GF-D8 (cell line): ENCODE measurements at places on chromosomes 1 and 21.

GRCh38 chr1:193321242-193321840 is 134.9 kb upstream of the B3GALT2 start:
- no peak for DNase-seq

DNA sequence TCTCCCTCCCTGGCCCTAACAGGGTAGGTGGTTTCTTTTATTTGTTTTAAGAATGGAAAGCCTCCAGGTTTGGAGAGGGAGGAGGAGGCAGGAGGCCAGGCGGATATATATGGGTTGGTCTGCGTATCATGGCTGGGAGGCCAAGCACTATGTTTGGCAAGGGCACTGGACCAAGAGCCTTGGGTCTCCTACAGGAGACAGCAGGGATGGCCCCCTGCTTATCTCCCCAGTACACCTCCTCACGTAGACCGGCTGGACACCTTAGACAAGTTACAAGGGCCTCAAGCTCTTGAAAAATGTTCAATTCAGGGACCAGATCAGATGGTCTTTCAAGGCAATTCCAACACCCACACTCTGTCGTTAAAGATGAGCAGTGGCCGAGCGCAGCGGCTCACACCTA is 10.9 kb downstream of the SLC41A1 start:
- DNase-seq = no peak

GRCh38 chr1:173210283-173210682 is 3.2 kb upstream of the TNFSF4 start:
- no peak for DNase-seq

DNA sequence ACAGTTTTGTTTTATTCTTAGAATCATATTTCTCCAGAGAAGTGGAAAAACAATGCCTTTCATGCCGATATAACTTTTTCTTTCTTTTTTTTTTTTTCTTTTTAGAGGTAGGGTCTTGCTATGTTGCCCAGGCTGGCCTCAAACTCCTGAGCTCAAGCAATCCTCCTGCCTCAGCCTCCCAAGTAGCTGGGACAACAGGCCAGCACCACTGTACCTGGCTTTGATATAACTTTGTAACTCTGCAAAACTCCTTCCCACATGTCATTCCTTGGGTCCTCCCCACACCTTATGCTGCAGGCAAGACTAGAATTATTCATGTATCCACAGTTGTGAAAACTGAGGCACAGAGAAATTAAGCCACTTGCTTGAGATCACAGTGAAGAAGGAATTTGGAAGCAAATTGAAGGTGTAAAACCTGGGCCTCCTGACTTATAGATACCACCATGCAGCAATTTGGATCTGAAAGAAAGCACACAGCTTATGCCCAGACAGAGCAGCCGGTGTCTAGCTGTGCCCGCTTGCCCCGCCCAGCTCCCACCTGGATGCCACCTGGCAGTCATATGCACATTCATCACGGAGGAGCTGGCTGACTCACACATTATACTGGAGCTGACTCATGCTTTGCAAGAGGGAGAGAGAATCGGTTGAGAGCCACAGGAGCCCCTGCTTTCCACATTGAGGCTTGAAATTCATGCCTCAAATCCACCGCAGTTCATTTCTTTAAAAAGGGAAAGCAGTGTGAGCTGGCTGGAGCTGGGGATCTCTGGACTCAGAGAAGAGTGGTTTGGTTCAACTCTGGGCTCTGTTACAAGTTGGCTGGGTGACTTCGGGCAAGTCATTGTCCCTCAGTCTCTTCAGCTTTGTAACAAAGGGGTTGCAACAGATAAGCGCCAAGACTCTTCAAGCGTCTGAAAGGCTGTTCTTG is 8.3 kb upstream of the SLC2A1 start:
- no peak for DNase-seq

- DNase-seq = no peak
Measured at GRCh38 chr1:192171123-192171522, 12.9 kb downstream of the RGS18 start.

- DNase-seq = no peak
Measured at GRCh38 chr1:5780324-5780716, 211.9 kb downstream of the NPHP4 start.

DNA sequence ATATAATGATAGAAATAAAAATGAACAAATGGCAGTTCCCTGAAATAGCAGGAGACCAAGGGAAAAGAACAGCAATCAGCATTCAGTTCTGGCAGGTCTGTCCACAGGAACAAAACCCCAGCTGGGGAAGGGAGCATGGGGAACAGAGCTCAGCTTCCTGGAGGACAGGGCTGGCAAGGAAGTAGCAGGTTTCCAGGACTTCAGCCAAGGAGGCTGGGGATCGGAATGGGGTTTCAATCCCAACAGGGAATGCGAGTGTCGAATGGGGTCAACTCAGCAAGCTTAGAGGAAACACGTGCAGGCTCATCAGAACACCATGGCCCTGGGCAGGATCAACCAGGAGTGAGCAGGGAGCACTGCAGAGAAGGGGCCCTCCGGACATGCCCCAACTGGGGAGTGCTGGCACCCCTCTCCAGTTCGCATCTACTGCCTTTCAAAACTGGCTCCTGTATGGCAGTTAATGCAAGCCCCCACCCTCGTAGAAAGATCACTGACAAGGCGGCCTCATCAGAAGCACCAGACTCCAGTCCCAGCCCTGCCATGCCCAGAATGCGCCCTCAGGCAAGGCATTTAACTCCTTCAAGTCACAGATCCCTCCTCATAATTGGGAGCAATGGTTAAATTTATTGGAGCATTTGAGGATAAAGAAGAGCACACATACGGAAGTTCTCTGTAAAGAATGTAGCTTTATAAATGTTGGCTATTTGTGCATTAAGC is 72.4 kb downstream of the SEC16B start:
- no peak for DNase-seq

DNA sequence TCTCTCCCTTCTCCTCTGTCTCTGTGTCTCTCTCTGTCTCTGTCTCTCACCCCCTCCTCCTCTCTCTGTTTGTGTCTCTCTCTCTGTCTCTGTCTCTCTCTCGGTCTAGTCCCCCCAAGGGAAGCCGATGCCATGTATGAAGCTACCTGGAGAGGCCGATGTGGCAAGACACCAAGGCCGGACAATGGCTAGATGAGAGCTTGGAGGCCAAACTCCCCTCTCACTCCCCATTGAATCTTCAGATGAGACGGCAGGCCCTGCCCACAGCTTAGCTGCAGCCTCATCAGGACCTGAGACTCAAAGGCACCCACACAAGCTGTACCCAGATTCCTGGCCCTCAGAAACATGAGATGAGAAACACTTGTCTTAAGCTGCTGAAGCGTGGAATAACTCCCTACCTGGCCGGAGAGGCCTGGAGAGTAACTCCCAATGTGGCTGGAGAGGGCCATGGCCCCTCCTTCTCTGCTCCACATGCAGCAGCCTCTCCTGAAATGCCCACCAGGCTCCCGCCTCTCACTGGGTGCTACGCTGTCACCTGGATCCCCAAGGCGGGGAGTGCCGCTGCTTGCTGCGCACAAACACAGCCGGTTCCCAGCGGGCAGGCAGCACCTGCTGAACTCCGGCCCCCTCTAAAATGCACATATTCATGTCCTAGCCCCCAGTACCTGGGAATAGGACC is 7.8 kb upstream of the ACTRT2 start:
- DNase-seq = no peak

GRCh38 chr1:117336088-117336817 is 31.0 kb upstream of the MAN1A2 start:
- DNase-seq = no peak

DNA sequence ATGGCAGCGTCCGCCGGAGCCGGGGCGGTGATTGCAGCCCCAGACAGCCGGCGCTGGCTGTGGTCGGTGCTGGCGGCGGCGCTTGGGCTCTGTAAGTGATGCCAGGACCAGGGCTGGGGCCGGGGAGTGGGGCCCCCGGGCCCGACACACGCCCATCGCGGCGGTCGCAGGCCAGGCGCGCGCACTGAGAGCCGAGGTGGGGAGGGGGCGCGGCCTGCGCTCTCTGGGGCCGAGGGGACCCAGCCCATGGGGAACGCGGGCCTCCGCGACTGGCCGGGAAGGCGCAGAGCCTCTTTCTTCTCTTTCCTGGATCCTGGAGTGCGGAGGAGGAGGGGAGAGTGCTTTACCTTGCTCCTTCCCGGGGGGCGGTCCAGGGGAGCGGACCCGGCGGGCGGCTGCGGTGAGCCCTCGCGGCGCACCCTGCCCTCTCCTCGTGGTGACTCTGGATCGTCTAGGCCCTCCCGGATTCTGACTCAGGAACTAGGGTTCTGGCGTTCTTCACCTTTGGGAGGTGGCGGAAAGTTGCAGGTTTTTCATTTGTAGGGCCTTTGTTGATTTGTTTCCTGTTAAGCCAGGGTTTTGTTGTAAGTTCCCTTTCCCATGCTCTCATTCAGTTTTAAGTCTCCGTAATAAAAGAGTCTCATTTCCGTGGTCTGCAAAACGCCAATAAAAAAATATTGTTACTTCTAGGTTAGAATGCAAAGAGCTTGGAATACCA is 529 bp downstream of the MPZL1 start:
- DNase-seq = no peak

GRCh38 chr1:55329091-55329490 is 113.9 kb upstream of the USP24 start:
- DNase-seq = no peak

GRCh38 chr1:165116732-165117131 is 239.8 kb downstream of the LMX1A start:
- no peak for DNase-seq

- peak; percentile 69 for DNase-seq
Measured at GRCh38 chr1:53326598-53327181, 1.2 kb downstream of the LRP8 start.

DNA sequence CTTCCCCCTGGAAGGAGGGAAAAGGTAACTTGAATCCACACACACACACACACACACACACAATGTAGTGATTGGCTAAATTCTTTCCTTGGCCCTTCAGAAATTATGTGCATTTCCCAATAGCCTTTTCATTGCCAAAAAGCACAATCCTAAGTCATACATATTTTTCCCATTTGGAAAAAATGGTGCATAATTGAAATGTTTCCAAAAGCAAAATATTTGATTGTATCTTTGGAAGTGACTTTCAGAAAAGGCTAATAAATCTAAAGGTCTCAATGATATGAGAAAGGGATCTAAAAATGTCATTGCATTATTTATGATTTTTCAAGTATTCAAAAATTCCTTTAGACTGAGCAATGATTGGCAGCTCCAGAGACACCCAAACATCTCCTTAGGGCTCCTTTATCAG is 43.5 kb upstream of the NEK7 start:
- no peak for DNase-seq

- DNase-seq = no peak
Measured at GRCh38 chr1:36884801-36885200, 149.5 kb downstream of the GRIK3 start.

- DNase-seq = no peak
Measured at GRCh38 chr1:198923993-198924392, 285.2 kb downstream of the PTPRC start.

- DNase-seq = no peak
Measured at GRCh38 chr1:56535939-56536338, 43.4 kb downstream of the PLPP3 start.

GRCh38 chr1:43452789-43453441 is 816 bp downstream of the HYI start:
- DNase-seq = no peak

DNA sequence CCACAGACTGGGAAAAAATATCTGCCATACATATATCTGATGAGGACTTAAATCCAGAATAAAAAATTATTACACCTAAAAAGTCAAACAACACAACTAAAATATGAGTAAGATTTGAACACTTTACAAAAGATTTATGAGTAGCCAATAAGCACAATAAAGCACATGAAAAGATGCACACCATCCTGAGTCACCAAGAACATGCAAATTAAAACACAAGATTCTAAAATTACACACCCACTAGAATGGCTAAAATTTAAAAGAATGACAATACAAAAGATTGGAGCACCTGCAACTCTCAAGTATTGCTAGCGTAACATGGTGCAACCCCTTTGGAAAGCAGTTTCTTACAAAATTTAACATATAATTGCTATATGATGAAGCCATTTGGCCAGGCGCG is 30.9 kb downstream of the DENND2C start:
- DNase-seq = no peak

- DNase-seq = no peak
Measured at GRCh38 chr21:44537930-44538911, 1.8 kb downstream of the KRTAP10-1 start.

GRCh38 chr1:89802051-89802450 is 18.8 kb upstream of the LRRC8D start:
- DNase-seq = no peak

DNA sequence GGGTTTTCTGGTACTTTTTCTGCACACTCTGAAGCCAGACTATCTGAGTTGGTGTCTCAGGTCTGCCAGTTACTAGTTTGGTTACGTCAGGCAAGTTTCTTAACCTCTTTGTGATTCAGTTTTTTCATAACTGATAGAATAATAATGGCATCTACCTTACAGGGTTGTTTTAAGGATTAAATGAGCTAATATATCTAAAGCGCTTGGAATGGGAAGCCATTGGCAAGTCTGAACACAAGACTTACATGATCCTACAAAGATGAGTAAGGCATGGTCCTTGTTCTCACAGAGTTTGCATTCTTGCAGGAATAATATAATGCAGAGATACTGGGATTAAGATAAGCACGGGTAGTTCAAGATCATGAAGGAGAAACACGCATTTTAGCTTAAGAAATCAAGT is 9.2 kb upstream of the DENND2D start:
- no peak for DNase-seq

DNA sequence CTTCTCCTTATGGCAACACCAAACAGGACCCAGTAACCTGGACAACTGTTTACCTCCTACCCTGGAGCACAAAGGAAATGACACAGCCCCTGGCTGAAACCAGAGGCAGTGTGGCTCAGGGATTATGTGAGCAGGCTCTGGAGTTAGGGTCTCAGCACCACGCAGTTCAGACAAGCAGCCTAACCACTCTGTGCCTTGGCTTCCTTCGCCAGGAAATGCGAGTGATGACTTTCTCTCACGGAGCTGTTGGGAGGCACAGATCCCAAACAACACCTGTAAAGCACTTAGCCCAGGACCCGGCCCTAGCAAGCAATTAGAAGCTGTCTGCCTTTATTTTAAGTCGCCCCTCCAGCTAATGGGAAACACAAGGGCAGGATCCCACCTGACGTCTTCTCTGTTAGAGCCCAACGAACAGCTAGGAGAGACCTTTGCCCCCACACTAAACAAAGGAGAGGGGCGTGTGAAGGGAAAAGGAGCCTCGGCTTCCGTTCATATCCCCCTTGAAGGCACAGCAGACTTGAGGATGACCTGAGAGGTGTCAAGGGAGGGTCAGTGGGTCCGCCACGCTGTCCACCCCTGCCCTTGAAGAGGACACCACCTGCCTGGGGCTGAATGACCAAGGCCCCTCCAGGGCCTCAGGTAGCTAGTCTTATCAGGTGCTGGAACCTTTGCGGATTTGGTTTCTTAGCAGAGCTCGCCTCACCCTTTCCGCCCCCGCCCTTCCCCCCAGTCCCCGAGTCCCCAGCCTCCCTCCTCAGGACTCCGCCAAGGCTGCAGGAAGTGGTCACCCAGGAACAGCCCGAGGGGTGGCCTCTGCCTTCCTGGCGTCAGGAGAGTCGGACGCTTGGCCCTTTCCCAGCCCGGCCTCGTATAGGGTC is 860 bp downstream of the TMEM63A start:
- no peak for DNase-seq

GRCh38 chr1:184036517-184036949 is 995 bp downstream of the COLGALT2 start:
- no peak for DNase-seq
